ENCODE measurements at places on chromosomes 7 and 10.

GRCh38 chr7:108028111-108028510, 25.1 kb upstream of the LAMB1 start:
- no peak for DNase-seq

GRCh38 chr7:151673216-151673615, 153.5 kb upstream of the RHEB start:
- no peak for DNase-seq

DNA sequence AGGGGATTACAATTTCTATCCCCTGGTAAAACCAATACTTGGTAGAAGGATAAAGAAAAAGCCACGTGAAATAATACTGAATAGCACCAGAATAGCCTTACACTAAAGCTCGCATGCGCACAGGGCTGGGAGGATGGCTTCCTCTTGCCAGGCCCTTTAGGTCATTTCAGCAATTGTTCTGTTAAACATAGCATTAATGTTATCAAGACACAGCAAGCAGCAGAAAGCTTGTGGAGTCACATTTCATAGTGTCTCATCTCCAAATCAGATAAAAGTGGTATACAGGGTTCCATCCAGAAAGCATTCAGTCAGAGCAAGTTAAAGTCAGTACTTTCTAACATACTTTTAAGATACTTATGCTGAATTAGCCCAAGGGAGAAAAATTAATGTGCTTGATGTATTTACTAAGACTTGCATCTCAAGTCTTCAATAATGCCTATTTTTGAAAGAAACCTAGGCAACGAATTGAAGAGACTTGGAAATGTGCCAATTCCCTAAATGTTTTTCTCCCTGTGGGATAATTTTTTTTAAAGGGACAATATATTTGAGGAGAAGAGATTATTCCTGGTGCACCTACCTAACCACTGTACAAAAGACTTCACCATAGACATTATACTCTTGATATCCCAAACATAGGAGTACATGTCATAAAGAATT, 14.3 kb upstream of the NPM3 start:
- no peak for DNase-seq

GRCh38 chr7:116591202-116592040, 66.6 kb downstream of the CAV1 start:
- DNase-seq: no peak

DNA sequence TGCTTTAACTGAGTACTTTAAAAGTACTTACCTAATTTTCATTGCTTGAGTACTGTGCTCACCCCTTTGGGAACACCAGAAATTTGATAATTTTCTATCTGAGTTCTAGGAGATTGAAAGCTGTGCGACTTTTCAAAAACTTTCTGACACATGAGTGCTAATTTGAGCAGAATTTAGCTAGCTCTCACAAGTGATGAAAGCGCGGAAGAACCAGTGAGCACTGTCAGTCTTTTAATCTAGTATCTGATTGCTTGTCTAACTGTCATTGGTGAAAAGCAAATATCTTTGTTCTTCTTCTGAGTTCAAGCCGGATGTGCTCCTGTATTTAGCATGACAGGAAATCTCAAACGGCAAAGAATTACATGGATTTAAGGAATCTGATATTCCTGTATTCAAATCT, 899.4 kb downstream of the CNTNAP2 start:
- DNase-seq: no peak

DNA sequence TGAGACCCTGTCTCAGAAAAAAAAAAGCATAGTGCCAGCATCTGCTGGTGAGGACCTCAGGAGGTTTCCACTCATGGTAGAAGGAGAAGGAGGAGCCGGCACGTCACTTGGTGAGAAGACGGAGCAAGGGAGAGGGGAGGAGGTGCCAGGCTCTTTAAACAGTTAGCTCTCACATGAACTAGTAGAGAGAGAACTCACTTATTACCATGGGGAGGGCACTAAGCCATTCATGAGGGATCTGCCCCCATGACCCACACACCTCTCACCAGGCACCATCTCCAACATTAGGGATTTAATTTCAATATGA, 62.9 kb upstream of the VKORC1L1 start:
- DNase-seq: no peak

DNA sequence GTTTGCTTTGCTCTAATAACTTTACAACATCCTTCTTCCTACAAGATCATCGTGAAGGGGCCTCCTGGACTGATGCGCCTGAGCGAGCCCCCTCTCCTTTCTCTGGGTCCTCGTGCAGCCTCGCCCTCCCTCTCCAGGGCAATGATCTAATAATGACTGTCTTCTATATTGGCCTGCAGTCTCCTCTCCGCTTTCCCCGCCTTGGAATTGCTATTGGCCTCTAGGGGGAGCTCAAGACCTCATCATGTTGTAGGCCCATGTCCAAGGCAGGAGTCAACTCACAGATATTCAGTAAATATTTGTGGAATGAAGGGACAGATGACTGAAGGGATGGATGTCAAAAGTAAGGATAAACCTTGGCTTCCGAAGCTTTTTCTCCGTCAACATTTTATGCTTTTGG, 1180.3 kb downstream of the TYW1 start:
- no peak for DNase-seq

DNA sequence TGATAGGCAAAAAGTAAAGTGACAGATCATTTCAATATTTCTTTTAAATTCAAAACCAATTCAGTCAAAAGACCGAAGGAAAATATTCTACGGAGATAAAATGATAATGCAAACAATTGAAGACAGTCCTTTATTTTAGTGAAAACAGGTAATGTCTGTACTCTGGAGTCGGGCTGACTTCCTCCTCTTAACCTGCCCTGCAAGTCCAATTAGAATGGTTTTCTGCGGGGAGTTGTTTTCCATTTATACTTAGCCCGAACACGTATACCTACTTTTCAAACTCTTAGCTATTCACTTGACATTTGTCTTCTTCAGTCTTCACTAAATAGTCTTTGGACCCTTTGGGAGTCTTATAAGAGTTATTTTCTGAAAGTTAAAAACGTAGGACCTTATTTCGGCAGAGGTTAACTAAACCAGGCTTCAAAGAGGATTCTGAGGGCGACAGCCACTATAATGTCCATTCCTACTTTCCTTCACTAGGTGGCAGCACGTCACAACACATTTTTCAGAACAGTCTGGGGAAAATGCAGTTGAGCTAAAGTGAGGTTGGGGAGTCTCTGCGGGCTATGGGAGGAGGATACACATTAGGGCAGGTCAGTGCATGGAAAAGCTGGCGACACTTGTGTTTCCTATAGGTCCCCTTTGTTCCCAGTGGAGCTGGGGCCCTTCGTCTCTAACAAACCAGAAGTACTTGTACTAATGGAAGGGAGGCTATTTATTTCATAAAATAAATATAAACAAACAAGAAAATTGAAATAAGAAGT, 472.0 kb downstream of the KCNMA1 start:
- peak; percentile 6 for DNase-seq

- no peak for DNase-seq
Observed at GRCh38 chr10:69279110-69279509, 814 bp downstream of the HK1 start.

DNA sequence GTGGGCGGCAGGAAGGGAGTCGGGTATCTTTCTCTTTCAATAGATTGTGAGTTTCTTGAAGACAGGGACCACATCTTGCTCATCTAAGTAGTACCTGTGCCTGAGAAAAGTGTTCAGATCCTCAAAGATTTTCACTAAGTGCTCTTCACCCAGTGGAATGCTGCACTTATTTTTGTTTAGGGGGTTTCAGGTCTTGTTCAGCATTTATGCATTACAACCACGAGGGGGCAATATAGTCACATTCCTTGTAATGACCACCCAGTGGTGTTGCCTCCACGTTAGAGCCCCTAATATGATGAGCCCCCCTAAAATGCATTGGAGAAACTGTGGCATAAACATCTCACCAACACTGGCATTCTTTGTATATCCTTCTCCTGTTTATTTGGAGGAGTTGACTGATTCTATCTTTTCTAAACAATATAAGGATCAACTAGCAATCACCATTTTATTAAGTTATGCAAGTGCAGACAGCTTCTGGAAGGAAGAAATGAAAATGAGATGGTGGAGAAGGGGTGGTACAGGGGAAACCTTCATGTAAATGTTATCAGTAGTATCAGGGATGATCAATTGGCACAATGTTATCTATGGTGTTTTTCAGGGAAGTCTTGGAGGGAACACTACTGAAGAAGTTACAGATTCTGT, 3.1 kb upstream of the PAPSS2 start:
- no peak for DNase-seq

DNA sequence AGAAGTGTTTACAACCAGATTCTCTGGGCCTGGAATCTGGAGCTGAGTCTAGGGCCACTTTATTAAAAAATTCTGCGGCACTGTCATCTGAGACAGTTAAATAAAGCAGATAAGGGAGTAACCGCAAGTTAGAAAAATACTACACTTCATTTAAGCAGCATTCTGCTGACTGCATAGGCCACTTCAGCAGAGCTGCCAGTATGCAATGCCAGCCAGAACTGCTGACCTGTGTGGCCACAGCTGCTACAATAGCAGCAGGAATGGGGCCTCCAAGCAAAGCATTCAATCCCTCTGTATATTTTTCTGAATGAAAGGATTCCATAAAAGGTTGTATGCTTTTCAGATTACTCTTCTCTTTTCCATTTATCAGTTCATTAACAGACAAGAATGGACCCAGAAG, 136.0 kb downstream of the COL28A1 start:
- DNase-seq: no peak

- DNase-seq: no peak
Observed at GRCh38 chr10:71969929-71970328, 5.7 kb downstream of the CHST3 start.

DNA sequence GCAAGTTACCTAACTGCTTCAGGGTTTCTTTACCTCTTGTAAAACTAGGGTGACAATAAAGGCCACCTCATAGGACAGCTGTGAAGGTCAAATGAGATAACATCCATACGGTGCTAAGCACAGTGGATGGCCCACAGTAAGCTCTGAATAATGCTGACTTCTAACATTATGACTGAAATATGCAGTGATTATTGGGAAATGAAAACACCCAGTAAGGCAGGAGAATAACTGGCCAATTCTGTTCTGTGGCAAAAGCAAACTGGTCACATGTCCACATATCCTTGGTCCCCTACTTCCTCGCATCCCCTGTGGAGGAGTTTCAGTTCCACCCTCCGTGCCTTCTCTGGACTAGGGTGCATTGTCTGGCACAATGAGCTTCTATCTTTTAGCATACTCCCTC, 1.4 kb downstream of the CUBN start:
- DNase-seq: no peak

DNA sequence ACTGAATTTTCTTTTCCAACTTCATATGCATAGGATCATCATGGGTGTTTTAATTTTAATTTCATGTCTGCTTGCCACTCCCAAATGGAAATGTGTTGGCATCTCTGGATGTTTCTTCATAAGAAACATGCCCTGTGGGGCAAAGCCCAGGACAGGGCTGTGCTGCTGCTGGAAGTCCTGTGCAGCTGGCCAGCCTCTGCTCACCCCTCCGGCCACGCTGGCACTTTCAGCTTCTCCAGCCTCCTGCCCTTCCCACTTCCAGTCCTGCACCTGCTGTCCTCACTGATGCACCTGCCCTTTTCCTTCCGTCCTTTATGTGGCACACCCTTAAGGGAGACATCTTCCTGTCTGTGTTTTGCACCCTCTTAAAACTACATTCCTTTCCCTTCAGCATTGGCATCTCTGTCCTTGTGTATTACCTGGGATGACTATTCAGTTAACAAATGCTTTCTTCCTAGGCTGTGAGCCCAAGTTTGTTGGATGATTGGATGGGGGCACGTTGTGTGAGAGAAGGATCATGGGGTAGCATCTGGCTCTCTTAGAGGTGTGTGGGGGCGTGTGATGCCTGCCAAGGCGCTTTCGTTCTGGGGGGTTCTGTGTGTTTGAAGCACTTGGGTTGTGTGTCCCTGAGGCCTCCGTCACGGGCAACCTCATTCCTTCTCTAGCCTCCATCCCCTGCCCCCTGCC, 56.8 kb downstream of the TCF7L2 start:
- DNase-seq: no peak

DNA sequence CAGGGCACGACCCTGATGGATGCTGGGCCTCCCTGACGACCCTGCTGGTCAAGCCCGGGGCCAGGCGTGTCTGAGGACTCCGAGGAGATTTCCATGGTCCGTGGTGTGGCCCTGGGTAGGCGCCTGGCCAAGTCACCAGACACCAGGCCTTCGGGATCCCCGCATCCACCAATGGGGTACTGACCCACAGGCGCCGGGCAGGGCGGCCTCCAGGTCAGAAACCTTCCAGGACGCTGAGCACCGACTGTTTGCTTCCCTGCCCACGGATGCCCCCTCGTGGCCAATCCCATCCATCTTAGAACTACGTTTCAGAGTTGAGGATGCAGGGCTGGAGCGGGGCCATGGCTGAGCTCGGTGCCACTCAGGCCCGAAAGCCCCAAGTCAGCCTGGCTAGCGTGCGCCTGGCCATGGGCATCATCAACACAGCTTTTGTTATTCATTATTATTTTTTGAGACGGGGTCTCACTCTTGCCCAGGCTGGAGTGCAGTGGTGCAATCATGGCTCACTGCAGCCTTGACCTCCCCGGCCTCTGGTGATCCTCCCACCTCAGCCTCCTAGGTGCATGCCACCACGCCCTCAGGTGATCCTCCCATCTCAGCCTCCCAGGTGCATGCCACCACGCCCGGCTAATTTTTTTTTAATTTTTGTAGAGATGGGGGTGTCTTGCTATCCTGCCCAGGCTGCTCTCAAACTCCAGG, 7.1 kb upstream of the AMZ1 start:
- peak; percentile 30 for DNase-seq

GRCh38 chr10:62681211-62681940, 123.1 kb upstream of the ADO start:
- peak; percentile 72 for DNase-seq
